ENCODE measurements at places on chromosomes 4 and X.
A peak's percentile ranks its signal among the peaks of the same experiment; 100 is the strongest.

DNA sequence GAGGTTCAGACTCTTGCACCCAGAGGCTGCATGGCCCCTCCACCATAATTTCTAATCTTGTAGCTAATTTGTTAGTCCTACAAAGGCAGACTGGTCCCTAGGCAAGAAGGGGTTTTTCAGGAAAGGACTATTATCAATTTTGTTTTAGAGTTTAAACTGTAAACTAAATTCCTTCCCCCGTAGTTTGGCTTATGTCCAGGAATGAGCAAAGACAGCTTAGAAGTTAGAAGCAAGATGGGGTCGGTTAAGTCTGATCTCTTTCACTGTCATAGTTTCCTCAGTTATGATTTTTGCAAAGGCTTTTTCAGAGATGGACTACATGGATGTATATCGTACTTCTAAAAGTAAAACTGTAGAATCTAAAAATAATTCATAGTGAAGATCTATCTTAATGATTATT, 258.1 kb upstream of the IL1RAPL1 start:
- no peak for DNase-seq

- no peak for DNase-seq
Observed at GRCh38 chrX:148067285-148067684, 86.1 kb downstream of the FMR1NB start.

DNA sequence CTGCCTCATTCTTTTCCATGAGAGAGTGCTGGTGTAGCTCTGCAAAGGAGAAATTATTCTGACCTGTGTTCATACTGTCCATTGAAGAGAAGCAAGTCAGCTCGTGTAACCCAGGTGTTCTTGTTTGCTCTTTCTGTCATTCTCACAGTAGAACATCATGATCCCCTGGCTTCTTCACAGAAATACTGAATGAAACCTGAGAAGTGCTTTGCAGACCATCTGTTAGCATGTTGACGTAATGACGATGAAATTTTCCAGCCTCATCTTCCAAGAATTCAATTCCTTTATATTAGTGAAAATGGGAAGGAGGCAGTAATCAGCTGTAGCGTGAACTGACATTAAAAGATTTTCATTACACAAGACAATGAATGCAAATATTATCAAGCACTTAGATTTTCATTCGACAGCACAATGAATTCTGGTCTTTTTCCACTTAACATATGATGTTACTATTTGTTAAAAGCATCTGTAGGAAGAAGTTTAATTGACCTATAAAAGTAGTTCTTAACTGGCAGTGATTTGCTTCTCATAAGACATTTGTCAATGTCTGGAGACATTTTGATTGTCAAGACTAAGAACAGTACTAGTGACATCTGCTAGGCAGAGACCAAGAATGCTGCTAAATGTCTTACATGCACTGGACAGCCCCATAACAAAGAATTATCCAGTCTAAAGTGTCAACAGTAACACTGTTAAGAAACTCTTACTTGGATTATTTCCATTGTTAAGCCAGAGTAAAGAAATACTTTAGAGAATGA, 246.3 kb downstream of the BANK1 start:
- DNase-seq: no peak

- DNase-seq: no peak
Observed at GRCh38 chrX:53126377-53126776, 32.4 kb downstream of the KANTR start.

GRCh38 chr4:124432500-124432899, 280.0 kb downstream of the ANKRD50 start:
- DNase-seq: no peak

DNA sequence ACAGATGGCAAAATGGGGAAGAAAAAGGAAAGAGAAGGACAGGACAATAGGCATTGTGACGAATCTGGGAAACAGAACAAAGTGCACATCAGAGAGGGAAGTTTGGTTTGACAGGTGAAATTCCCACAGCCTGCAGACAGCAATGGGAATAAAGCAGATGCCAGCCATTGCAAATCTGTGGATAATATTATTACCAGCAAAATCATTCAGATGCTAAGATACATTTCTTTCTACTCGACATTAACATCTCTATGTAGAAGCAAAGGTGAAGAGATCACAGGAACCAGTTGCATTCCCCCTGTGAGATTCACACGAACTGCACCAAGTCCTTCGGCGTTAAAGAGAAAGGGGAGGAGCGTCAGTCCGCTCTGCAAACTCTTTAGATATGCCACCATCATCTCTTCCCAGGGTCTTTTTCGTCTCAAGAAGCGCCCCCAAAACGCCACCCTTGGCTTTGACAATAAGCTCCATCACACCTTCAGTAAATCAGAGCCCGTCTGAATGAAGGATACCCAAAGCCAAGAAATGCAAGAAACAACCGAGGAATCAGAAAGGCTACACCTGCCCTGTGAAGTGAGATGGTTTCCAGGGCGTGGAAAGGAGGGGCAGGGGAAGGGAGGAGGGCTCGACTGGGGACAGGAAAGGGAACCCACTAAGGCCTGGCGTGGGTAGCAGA, 1.9 kb downstream of the NEUROG2 start:
- DNase-seq: no peak

- peak; percentile 27 for DNase-seq
Observed at GRCh38 chrX:10156199-10157031, at the start of gene CLCN4. CLCN4 (plus strand) TSS chrX:10156975; CDS start chrX:10185033, 28,058 bp downstream.

- DNase-seq: no peak
Observed at GRCh38 chr4:73432169-73433000, 3.6 kb upstream of the AFP start.

GRCh38 chr4:88933414-88934160, 123.4 kb downstream of the FAM13A start:
- no peak for DNase-seq

DNA sequence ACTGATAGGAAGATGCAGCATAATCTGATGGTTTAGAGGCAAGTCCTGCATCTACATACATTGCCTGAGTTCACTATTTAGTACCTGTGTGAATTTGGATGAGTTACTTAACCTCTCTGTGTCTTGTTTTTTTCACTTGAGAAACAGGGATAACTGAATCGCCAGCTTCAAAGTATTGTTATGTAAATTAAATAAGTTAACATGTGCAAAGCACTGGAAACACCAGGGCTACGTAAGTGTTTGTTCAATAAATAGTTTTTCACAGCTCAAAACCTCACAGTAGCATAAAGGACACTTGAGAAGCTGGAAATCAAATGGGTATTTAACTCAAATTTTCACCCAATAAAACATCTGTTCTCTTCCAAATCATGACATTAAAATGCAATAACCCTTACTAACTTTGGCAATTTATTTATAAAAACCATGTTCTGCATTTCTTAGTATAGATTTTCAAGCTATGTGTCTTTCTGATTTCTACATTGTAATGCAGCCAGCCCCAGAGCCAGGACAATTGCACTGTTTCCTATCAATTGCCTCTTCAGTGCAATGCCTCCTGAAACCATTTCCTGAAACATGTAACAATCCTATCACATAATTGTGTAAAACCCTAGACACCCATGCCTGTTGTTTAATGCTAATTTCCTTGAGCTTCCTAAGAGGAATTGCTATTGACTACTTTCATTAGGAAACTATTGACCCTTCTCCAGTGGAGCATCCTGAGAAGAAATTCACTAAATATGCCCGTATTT, 177.1 kb downstream of the UNC5C start:
- no peak for DNase-seq

- DNase-seq: no peak
Observed at GRCh38 chr4:8046925-8047541, 107.4 kb upstream of the AFAP1 start.

DNA sequence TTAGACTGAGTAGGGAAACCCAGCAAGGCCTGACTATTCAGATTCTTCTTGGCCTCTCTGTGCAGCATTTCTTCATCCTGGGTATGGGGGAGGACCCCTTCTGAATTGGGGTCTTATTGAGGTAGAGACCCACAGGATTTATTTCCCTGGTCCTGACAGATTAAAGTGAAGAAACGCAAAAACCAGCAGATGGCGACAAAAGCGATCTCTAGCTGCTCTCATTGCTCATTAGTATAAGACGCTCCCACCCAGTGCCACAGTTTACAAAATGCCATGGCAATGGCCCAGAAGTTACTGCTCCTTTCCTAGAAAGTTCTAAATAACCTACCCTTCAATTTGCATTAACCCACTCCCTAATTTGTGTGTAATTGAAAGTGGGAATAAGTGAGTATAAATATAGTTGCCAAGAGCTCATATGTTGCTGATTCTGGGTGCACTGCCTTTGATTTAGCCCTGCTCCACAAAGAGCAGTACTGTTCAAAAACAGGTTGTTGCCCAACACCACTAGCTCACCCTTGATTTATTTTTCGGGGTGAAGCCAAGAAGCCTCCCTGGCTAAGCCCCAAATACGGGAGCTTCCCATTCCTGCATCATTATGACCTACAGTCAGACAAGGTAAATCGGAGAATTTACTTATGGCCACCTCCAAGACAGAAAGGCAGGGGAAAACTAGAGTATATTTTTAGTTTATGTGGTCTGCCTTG, 3.7 kb upstream of the BEX4 start:
- peak; percentile 75 for DNase-seq

GRCh38 chr4:13980317-13981310, 353.1 kb upstream of the BOD1L1 start:
- DNase-seq: no peak

DNA sequence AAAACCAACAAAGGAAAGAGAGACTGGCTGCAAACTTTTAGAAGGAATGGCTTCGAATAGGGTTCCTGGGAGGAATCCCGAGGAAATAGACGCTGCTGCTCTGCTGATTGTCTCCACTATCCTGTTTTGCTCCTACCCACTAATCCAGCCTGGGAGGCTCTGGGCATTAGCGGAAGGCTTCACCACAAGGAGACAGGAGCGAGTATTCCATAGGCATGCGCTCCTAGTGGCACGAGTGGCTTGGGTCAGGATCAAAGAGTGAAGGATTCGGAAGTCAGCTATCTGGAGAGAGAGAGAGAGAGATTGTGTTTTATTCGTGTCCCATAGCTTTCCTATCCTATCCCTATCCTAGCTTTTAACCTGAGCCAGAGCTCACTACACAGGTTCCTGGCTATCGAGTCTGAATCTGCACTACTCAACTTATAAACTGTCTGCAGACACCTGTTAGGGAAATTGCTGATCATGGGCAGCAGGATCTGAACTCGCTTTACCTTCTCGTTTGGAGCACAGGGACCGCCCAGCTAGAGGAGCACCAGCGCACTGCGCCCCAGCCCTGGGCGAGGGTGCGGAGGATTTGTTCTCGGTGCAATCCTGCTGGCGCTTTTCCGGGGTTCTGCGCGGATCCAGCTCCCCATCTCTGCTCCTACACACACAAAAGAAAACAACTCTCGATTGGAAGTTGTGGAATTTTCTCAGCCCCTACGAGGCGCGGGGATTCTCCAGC, 740 bp upstream of the NPY2R start:
- no peak for DNase-seq

- DNase-seq: peak; percentile 67
Observed at GRCh38 chrX:38804682-38805431, 3.6 kb downstream of the MID1IP1 start.

DNA sequence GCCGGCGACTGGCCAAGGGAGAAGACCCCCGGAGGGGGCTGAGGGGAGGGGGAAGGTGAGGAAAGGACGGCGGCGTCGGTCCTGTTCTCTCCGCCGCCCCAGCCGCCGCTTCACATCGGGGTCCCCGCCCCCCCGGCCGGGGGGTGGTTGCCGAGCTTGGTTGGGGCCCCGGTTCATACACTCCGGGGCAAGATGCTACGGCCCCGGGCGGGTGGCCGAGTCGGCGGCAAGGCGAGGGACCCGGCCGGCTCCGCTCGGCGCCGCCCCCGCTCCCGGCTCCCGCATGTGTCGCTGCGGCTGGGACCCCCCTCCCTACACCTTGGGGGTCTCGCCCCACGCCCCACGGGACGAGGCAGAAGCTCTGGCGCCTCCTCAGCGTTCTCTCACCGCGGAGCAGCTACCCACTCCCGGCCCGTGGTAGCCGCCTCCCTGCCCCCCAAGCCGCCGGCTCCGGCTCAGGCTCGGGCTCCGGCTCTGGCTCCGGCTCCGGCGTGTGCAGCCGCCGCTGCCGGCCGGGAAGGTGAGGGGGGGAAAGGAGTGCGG, 461 bp downstream of the FBXW7 start:
- peak; percentile 36 for DNase-seq

GRCh38 chr4:27692158-27692557, 831.5 kb downstream of the STIM2 start:
- peak; percentile 7 for DNase-seq

DNA sequence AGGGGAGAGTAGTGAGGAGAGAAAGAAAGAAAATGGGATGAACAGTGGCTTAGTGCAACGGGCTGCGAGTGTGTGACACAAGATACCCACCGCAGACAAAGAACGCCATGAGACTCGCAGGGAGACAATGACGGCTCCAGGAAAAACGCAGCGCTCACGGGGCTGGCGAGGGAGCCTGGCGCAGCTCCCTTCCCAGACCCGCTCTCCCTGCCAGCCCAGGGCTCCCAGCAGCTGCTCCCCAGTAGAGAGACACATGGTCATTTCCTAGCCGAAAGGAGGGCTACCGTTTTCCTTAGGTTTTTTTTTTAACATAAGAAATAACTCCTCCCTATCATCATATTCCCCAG, 149.5 kb downstream of the MAML3 start:
- no peak for DNase-seq

DNA sequence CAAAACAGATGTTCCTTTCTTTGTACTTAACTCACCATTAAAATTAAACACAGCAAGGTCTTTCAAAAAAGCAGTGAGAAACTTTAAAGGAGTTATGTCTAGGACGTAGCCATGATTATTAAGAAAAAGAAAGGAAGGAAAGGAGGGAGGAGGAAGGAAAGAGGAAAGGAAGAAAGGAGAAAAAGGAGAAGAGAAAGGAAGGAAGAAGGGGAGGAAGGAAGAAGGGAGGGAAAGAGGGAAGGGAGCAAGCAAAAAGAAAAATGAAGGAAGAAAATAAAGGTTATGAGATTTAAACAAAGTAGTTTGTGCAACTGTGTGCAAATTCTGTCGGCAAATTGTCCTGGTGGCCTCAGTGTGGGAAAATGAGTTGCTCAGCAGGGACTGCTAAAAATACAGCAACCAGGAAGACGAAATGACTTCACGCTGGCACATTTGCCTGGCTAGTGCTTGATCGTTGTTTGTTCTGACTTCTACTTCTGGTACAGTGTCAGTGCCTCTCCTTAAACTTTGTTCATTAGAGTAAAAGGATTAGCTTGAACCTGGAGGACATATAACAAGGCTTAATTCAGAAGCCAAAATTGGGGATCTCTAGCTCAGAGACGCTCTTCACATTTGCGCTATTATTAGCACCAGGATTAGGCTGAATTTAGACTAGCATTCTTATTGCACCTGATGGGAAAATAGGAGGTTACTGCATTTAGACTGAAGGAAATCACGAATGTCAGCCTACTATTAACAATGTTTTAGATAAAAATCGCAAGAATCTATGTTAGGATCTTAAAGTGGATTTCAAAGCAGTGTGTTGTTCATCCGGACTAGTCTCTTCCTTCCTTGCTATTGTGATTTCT, 81.2 kb downstream of the DCK start:
- DNase-seq: no peak

DNA sequence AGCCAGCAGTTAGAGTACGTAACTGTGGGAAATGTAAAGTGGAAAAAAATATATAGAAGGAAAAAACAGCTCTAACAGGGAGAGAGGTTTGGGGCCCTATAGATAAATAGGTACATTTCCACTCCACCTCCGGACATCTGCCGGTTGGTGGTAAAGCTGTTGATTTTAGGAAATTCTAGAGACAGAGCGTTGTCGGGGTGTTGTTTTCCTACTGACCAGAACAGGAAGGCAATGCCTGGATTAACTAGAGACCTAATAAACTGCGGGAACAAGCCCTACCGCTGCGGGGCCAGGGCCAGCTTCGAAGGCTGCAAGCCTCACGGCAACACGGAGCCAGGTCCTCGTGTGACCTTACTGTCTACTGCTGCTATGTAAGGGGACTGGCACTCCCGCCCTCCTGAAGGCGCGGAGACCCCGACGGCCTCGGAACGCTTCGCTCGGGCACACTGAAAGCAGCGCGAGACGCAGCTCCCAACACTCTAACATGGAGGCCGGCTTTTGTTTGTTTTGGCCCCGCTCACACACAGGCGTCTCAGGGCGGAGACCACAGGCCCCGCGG, 702 bp upstream of the CDKN2AIP start:
- DNase-seq: no peak
